Hematopoietic multipotent progenitor cell treated with erythropoietin and hydrocortisone succinate and interleukin-3 and kit ligand, for 6 days (in vitro differentiated cells): ENCODE measurements at places on chromosomes 13 and 19.

DNA sequence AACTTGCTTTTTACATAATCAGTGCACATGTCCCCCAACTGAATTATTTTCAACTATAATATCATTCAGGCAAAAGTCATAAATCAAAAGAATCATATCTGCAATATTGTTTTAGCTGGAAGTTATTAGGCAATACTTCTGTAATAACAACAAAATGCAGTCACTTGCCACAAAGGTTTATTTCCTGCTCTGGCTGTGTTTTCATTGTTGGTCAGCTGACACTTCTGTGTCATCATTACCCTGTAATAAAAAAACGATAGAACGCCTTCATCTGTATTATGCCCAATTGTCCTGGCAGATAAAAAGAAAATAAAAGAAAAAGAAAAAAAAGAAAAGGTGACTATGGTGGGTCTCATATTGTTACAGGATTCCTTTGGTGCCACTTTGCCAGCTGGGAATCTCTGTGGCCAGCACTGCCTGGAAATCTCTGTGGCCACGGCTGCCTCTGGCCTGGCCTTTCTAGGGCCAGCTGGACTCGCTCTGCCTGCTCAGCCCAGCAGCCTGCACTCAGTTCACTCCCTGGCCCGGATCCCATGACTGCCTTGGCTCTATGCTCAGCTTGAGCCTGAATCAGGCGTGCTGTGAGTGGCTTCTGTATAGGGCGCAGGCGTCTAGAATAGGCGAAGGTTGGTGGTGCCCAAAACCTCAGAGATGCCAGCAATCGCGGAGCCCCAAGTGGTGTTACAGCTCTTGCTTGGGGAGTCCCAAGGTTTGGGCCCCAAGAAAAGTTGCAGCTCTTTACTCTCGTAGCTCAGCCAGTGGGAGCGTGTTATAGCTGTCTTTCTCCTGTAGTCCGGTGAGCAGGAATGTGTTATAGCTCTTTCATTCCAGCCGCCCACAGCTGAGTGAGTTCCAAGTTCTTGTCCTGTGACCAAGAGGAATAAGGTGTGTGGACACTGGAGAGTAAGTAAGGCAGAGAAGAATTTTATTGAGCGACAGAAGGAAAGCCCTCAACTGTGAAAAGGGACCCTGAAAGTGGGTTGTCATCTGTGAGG lies 1227.1 kb downstream of the SLITRK1 start:
- no peak for DNase-seq

DNA sequence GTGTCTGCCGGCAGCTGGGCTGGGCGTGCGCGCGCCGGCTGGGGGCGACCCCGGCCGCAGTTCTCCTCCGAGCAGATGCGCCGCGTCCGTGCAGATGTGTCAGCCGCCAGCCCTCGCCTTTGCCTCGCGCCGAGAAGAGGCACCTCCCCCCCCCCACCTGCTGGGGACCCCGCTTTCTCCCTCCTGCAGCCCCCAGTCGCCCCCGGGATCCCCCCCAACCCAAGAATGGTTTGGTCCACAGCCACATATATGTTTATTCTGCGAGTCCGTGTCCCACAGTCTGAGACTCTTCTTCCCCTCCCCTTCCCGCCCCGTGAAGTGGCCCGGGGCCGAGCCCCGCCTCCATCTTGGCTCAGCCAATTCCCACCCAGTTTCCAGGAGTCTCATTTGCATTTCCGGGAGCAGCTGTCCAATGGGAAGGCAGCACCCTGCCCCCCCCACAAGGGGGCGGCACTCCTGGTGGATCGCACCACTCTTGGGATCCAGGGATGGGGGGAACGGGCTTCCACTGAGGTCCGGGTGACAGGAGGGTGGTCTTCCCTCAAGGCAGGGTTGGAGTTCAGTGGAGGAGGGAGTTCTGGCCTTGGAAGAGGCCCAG lies 8.6 kb downstream of the ISOC2 start:
- DNase-seq, result peak; percentile 93

- DNase-seq, result no peak
Observed at GRCh38 chr13:50766695-50767094, 76.8 kb downstream of the DLEU7 start.

- DNase-seq, result peak; percentile 82
Observed at GRCh38 chr19:41351339-41352245, 2.1 kb downstream of the TGFB1 start.

DNA sequence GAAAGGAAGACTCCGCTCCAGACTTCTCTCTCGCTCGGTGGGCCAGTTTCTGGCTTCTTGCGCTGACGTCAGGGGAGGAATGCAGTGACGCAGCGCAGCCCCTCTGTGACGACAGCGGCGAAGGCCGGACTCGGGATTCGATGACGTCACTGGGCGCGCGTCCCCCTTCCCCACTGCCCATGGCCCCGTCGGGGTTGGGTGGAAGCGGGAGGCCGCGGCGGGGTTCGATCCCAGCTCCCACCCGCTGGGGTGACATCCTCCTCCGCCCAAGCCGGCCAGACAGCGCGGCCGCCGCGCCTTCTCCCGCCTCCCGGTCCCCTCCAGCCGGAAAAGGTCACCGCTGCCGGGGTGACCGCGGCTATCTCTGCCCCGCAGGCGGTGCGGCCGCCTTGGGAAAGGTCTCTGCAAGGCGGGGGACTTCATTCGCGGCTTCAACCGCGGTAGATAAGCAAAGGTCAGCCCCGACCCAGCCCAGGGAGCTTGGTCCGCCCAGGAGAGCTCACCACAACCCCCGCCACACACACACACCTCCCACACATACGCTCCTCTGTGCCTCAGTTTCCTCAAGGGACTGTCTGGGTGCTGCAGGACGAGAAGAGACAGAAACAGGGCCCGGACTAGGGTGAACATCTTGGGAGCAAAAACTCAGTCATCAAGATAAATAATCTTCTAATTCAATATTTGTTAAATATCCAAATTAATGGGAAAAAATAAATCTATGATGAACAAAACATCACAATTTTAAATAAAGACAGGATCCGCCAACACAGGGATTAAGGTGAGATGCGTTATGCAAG lies 844 bp upstream of the RFX1 start:
- DNase-seq, result peak; percentile 84
